GM12878 (cell line): ENCODE measurements at places on chromosomes 2 and 18.

GRCh38 chr2:240785424-240786335, 34.3 kb downstream of the KIF1A start:
- no peak for DNase-seq

GRCh38 chr18:56562479-56562878, 75.9 kb downstream of the TXNL1 start:
- DNase-seq = no peak

DNA sequence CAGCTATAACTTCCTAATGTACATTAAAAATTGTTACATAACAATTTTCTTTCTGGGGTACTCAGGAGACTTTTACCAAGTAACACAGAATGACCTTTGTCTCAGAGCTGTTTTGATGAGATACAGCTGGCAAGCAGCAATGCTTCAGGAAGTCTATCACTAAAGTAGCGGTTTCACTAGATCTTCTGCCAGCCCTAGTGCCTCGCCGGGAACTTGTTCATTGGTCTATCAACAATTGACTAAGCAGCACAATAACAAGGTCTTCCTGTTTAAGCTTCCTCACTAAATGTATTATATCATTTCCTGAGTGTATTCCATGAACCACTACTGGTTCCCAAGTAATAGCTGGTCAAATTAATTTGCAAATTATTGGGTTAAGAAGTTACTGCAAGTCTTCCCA, 69.2 kb downstream of the TRIP12 start:
- peak; percentile 42 for DNase-seq

- DNase-seq = no peak
Observed at GRCh38 chr2:38405917-38406596, 29.0 kb upstream of the ATL2 start.

- no peak for DNase-seq
Observed at GRCh38 chr2:63424329-63425078, 163.8 kb downstream of the WDPCP start.

- no peak for DNase-seq
Observed at GRCh38 chr2:180202467-180202951, 195.4 kb upstream of the CWC22 start.

- no peak for DNase-seq
Observed at GRCh38 chr2:71535526-71535925, 82.2 kb downstream of the DYSF start.

DNA sequence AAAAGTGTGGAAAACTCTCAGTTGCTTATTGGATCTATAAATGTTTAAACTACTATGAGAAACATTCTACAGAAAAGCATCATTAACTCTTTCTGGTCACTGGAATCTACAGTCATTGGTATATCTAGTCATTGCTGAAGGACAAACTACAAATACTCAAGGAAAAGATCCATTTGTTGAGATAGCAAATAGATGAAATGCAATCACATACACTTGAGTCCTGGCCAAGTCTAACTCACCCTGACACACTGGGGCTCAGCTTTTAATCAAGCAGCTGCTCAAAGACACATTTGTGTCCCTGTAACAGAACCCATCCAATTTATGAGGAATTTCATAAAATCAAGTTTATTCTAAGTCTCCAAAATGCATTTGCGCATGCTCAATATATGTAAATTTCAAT, 68.7 kb downstream of the CDH2 start:
- DNase-seq = no peak

- DNase-seq = no peak
Observed at GRCh38 chr2:190408538-190409271, 550 bp downstream of the MFSD6 start.

DNA sequence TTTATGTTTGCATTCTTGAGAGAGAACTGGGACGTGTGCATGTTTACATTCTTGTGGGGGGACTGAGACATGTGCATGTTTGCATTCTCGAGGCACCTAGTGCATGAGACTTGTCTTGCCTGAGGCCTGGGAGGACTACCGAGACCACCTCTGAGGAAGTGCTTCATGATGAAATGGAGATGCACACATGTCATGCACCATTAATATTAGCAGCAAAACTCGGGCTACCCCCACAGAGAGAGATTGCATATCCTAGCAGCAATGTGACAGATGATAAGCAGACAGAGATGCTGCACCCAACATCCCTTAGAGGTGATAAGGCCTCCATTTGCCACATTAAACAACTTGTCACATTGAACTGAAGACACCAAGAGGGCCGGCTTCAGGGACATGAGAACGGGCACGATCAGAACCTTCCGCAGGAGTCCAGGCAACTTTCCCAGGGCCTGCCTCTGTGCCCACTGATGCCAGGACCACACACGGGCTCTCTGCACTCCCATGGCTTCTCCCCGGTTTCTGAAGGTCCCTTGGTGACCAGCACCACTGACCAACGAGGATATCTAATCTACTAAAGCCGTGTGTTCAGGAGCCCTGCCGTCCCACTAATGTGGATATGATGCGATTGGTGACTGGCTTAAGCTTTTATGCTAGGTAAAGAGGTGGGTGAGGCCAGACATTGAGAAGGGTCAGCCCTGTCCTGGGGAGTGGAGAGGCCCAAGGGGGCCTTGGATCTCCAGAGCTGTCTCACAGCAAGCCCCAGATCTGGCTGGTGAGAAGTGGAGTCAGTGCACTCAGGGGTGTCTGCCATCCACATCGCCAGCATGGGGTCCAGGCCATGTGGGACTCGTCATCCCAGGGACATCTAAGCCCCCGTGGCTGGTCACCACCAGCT, 208.3 kb downstream of the NDUFA10 start:
- no peak for DNase-seq

DNA sequence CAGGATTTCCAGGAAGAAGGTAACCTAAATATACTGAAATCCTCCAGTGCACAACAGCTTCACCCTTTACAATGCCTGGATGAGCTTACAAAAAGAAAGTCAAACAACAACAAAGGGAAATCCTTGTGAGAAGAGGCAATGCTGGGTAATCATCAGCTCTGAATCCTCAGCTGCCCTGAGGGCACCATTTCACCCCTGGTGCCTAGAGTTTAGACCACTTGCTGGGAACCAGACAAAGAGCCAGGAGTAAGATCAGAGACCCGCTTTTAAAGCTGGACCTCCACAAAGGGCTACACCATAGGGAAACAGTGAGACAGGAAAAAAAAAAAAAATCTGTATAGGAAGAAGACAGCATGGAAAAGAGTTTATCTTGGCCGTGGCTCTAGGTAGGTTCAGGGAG, 97.0 kb downstream of the FOXI3 start:
- no peak for DNase-seq

GRCh38 chr2:70118798-70119454, 31.6 kb downstream of the PCBP1 start:
- no peak for DNase-seq

DNA sequence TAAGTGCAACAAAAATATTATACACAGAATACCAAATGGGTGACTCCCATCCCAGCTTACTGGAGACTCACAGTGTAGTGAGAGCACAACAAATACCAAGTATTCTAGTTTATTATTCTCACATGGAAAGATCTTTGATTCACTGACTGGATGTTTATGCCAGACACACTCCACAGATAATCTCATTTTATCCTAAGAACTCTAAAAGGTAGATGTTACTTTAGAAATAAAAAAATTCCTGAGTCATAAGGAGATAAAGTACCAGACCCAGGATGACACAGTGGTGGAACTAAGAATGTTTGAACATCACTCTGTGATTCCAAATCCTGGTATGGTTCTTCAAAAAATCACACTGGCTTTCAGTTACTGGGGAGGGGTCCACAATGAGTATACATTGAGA, 136.2 kb downstream of the CDH2 start:
- DNase-seq = no peak

- no peak for DNase-seq
Observed at GRCh38 chr2:120995656-120996190, 260.1 kb downstream of the GLI2 start.

DNA sequence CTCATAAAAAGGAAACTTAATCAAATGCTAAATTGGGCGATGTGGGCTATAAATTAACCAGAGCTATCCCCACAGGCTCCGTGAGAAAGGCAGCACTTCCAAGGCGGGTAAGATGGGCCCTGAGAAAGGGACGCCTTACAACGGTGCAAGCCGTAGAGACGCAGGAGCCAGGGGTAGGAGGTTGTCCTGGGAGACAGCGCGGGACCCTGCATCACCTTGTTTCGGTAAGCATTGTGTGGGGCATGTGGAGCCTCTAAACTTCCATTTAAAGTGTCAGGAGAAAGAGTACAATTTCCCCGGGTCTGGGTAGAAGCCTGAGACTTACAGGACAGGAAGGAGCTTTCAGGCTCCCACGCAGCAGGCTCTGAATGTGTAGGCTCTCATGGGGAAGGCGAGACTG, 1.2 kb upstream of the PER2 start:
- no peak for DNase-seq

GRCh38 chr2:217429981-217430500, 570.2 kb upstream of the TNP1 start:
- no peak for DNase-seq

DNA sequence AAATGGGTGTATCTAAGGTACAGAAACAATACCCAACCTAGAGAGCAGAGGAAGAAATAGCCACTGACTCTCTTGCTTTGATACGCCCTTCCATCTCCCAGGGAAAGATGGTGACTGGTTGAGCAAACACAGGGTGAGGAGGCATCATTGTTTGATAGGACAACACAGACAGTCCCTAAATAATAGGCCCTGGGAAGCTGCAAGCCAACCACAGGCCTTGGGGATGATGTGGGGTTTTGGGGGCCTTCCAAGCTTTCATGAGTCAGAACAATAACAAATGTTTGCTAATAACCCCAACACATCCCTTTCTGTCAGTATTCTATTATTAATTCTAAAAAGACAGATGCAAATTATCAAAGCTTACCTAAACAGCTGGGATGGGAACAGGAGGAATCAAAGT, 9.8 kb downstream of the LGALSL start:
- DNase-seq = no peak

DNA sequence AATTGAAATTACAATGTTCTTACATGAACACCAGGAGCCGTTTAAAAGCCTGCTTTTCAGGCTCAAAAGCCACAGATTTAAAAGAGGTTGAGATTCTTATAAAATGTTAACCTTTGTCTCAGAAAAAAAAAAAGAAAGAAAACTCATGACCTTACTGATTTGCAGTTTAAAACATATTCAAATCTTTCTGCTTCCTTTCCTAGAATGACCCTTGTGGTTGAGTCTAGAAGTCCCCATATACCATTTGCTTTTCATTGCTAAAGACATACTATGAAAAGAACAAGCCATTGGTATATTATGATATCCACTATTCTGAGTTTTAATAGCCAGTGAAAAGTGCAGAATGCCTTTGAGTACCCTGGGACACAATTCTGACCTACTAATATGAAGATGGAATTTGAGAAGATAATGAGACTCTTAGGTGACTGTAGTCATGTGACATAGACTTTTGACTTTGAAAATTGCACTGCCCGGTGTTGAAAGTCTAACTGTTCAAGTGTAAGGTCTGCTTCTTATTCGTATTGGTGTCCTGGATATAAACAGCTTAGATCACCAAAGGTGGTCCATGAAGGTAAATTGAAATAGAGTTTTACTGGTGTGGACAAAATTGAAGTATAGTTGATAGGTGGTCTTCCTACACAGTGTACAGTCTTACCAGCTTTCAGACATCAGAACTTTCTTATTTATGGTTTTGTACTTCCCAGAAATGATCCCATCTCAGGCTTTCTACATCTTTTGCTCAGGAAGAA, 117.0 kb downstream of the DOCK10 start:
- DNase-seq = no peak

GRCh38 chr2:16745466-16745865, 79.8 kb upstream of the CYRIA start:
- no peak for DNase-seq

DNA sequence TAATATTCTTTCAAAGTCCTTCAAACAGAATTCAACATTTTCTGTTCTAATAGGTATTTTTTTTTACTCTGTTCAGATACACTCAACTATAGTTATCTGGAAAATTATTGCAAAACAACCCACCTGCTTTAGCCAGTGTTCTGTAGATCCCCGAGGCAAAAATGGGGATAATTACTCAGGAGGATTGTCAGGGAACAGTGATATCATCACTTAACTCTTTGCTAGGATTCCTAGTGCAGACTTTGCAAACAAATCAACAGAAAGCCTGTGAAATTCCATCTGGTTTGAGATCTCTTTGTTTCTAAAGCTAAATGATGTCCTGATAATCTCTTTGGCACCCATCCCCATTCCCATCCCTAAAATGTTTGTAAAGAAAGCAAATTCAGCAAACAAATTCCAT, 413.6 kb upstream of the MEIS1 start:
- no peak for DNase-seq

DNA sequence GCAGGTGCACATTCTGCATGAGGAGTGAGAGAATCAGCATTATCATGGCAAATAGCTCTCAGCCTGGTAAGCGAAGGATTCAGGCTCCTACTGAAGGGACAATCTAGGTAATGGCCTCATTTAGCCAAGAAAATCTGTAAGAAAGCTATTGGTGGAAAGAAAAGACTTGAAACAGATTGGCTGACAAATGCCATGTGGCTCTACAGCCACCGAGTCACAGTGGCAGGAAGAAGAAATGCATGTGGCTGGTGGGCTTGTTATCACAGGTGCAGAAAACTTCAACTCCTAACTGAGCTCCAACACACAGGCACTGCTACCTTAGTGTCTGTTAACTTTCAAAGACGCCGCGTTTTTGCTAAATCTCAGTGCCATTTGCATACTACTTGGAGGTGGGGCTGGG, 60.6 kb upstream of the REV1 start:
- no peak for DNase-seq

- DNase-seq = no peak
Observed at GRCh38 chr18:11948852-11949523, 32.3 kb upstream of the IMPA2 start.

GRCh38 chr18:50826027-50826426, 6.2 kb upstream of the MRO start:
- no peak for DNase-seq

- DNase-seq = no peak
Observed at GRCh38 chr2:133506996-133507395, 61.3 kb downstream of the NCKAP5 start.

GRCh38 chr2:231709636-231709980, 1.3 kb downstream of the PTMA start:
- no peak for DNase-seq
